ENCODE measurements at places on chromosomes 3 and 15.

DNA sequence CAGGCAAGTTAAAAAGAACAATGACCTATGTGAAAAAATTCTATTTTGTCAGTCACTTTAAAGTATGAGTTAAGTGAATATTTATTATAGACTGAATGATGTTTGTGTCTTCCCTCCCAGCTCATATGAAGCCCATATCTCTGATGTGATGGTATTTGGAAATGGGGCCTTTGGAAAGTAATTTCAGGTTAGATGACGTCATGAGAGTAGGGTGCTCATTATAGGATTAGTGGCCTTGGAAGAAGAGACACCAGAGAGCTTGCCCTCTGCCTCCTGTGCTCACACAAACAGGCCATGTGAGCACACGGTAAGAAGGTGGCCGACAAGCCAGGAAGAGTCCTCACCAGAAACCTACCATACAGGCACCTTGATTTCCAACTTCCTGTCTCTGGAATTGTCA is 138.8 kb upstream of the TNIK start:
- DNase-seq, result no peak

DNA sequence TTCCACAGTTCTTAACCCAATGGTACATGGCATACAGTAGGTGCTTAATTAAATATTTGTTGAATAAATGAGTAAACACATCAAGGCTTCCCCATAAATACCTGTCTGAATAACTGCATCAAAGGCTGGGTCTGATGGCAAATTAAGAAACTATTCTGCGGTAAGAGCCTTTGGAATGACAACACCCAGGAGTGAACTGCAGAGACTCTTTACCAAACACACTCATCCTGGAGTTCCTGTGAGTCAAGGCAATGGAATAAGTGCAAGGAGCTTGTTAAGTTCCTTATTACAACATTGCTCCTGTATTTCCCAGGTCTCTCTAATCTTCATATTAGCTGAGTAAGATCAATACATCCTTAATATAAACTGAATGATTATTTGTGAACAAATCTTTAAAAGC is 119.9 kb upstream of the STT3B start:
- DNase-seq, result no peak

DNA sequence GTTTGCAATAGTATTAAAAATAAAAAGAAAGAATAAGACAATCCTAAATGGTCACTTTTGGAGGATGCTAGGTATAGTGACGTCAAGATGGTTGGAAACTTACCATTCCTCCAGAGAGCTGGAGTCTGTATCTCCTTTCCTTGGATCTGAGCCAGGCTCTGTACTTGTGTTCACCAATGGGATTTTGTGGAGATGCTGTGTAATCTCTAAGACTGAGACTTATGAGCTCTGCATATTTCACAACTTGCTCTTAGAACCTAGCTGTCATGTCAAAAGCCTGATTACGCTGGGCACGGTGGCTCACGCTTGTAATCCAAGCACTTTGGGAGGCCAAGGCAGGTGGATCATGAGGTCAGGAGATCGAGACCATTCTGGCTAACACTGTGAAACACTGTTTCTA is 126.8 kb upstream of the CLSTN2 start:
- DNase-seq, result no peak

GRCh38 chr3:192727032-192727847 is at the start of gene FGF12:
TSS of gene FGF12 (minus strand) at chr3:192727541.
- DNase-seq, result no peak

DNA sequence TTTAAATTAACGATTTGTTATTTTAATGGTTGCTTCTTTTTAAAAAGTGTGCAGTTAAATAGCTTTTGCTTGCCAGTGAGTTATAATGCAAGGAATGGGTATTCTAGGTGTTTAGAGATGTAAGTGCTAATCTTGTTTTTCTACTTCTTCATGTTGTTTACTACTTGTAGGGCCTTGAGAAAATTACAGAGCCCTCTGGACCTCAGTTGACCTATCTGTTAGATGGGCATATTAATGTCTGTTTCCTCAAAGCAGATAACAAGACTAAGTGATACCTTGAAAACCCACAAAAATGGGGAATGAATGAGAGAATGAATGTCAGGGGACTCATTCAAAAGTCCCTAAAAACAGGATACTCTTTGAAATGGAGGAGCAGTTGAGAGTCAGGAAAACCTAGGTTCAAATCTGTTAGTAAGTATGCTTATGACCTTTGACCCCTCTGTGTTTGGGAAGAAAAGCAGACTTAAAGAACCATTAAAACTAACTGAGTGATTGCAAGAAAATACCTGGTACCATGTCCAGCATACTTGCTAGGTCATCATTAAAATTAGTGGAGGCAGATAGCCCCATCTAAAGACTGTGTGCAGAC is 419.5 kb downstream of the EDEM1 start:
- DNase-seq, result no peak

- no peak for DNase-seq
Observed at GRCh38 chr15:89496155-89497098, at the start of gene RHCG. TSS of gene RHCG (minus strand) at chr15:89496583. CDS start at chr15:89496544, 39 bp downstream.

DNA sequence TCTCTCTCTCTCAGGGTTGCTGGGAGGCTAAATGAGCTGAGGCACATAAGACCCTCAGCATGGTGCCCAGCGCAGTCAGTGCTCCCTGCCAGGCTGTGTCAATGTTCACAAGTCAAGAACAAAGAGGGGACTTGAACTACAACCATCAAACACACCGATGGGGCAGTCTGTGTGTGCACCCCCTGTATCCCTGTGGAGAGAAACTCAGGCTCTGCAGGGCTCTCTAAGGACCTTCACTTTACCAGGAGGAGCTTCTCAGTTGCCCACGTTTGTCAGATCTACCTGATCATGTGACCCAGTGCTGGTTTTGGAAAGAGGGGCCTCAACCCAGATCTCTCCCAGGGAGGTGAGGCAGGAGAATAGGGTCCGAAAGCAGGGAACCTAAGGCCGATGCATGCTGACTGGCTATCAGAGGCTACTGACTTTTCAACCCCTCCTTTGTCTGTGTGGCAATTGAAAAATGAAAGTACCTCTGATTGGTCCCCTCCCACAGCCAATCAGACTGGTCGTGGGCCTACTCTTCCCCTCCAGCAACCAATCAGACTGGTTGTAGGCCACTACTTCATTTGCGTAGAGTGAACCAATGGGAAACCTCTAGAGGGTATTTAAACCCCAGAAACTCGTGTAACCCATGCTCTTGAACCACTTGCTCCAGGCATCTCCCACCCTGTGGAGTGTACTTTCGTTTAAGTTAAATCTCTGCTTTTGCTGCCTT is 34.0 kb downstream of the RHCG start:
- peak; percentile 25 for DNase-seq

GRCh38 chr3:154753101-154753500 is 323.1 kb upstream of the GPR149 start:
- no peak for DNase-seq

GRCh38 chr3:56055546-56055945 is 412.7 kb downstream of the ERC2 start:
- DNase-seq, result no peak

- DNase-seq, result no peak
Observed at GRCh38 chr15:31261266-31262142, 65.1 kb upstream of the KLF13 start.

DNA sequence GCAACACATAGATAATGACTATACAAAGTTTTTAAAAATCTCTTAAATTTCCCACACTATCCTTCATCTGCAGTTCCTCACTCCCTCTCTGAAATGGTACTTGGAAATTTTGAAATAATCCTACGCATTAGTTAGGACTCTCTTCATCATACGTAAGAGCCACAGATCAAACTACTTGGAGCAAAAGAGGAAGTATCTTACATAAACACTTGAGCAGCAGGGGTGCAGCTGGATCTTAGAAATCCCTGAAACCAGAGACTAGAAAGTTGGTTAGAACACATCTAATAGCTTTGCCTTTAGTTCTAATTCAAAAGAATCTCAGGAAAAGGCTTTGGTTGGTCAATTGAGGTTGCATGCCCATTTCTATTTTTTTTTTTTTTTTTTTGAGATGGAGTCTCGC is 38.8 kb upstream of the ZNF445 start:
- peak; percentile 13 for DNase-seq

- DNase-seq, result no peak
Observed at GRCh38 chr3:41178576-41178975, 20.7 kb upstream of the CTNNB1 start.

Data from OCI-LY7 (cell line).